ENCODE measurements at places on chromosomes 1 and 21.
A peak's percentile ranks its signal among the peaks of the same experiment; 100 is the strongest.

DNA sequence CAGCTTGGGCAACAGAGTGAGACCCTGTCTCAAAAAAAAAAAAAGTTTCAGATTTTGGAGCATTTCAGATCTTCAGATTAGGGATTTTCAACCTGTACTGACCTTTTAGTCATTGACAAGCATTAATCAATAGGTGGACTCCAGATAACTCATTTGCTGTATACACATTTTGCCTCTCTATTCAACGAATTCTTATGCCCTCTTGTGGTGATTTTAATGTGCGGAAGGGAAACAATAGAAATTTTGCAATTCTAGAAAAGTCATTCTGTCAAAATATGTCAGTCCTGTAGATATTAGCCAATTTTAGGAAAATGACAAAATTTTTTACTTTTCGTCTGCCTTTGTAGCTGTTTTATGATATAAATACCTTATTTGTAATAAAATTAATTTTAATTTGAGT lies 11.6 kb upstream of the OR2G2 start:
- H3K4me3 ChIP-seq = no peak overlapping the region
- peaks cover 16% of the 10 kb centered on the region for H3K27me3 ChIP-seq
- no peaks in the 10 kb centered on the region for H3K36me3 ChIP-seq
- no peaks in the 10 kb centered on the region for H3K4me1 ChIP-seq
- H3K27ac ChIP-seq = no peak overlapping the region

- peak; percentile 42 for DNase-seq
- peaks cover 23% of the 10 kb centered on the region for H3K4me1 ChIP-seq
- H3K4me3 ChIP-seq = peak overlapping the region; percentile 13
- H3K36me3 ChIP-seq = peaks cover 19% of the 10 kb centered on the region
- no peaks in the 10 kb centered on the region for H3K27me3 ChIP-seq
Measured at GRCh38 chr1:227729881-227730629, 5.0 kb downstream of the JMJD4 start.

GRCh38 chr1:45328680-45329079 lies 2.0 kb downstream of the HPDL start:
- no peak overlapping the region for H3K27ac ChIP-seq
- no peaks in the 10 kb centered on the region for H3K27me3 ChIP-seq
- DNase-seq = no peak
- peaks cover 10% of the 10 kb centered on the region for H3K36me3 ChIP-seq
- no peaks in the 10 kb centered on the region for H3K4me1 ChIP-seq

GRCh38 chr1:42747125-42747524 lies 7.1 kb upstream of the CLDN19 start:
- peak; percentile 37 for DNase-seq
- no peaks in the 10 kb centered on the region for H3K27me3 ChIP-seq
- H3K27ac ChIP-seq = no peak overlapping the region
- H3K4me3 ChIP-seq = no peak overlapping the region
- H3K36me3 ChIP-seq = peaks cover 17% of the 10 kb centered on the region
- H3K4me1 ChIP-seq = no peaks in the 10 kb centered on the region

- H3K36me3 ChIP-seq = no peaks in the 10 kb centered on the region
- no peak overlapping the region for H3K4me3 ChIP-seq
- H3K27ac ChIP-seq = no peak overlapping the region
Measured at GRCh38 chr1:12127206-12127810, 39.5 kb upstream of the TNFRSF1B start.

- no peak overlapping the region for H3K4me3 ChIP-seq
- H3K36me3 ChIP-seq = peaks cover 14% of the 10 kb centered on the region
- no peak for DNase-seq
Measured at GRCh38 chr1:113786069-113786468, 26.2 kb downstream of the RSBN1 start.

GRCh38 chr1:78721136-78721535 lies 71.5 kb downstream of the IFI44 start:
- no peaks in the 10 kb centered on the region for H3K36me3 ChIP-seq
- H3K4me1 ChIP-seq = no peaks in the 10 kb centered on the region
- DNase-seq = no peak

DNA sequence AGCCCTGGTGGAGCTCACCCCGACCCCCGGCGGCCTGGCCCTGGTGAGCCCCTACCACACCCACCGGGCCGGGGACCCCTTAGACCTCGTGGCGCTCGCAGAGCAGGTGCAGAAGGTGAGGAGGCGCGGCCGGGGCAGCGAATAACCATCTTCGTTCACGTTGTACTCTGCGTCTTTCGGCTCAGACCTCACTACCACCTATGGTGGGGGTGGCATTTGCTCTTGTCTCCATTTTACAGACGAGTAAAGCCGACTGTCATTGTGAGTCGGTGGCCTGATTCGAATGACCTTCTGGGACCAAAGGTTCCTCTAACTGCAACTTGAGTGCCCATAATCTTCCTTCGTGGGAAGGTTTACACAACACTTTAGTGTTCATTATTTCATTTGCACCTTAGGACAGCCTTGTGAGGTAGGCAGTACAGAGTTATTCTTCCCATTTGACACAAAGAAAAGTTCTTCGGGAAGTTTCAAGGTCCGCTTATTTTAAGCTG lies 506 bp downstream of the C1orf50 start:
- H3K4me1 ChIP-seq = peaks cover 18% of the 10 kb centered on the region
- no peak overlapping the region for H3K4me3 ChIP-seq
- peak overlapping the region; percentile 94 for H3K27ac ChIP-seq
- peaks cover 15% of the 10 kb centered on the region for H3K36me3 ChIP-seq
- no peak for DNase-seq

DNA sequence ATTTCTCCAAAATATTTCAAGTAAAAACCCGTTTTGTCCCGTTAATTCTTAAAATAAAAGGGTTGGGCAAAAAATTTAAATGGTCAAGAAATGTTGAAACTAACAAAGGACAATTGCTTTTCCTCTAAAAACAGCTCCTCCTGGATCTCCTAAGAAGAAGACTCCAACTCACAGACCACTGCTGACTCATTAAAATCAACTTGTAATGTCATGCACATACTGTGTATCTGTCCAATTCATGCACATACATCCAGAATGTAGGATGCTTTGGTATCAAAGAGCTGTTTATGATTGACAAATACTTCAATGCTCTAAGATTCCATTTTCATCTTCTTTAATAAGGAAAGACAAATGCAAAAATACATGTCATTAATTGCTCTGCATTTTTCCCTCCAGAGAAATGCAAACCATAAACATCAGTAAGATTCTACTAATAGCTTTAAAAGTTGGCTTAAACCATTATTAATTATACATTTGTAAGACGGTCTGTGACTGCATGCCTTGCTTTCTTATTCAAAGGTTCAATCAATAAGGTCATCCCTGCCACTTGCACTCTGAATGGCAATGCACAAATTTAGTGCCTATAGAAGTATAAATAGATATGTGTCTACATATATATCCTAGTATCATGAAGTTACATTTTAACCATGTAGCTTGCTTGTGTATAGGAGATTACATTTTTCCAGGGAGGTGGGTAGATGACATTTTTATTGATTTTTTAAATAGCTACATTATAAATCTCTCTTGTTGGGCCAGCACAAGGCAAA lies 44.7 kb downstream of the PTGER3 start:
- H3K4me3 ChIP-seq = no peak overlapping the region
- H3K36me3 ChIP-seq = no peaks in the 10 kb centered on the region
- no peak for DNase-seq
- H3K4me1 ChIP-seq = no peaks in the 10 kb centered on the region
- no peak overlapping the region for H3K27ac ChIP-seq

DNA sequence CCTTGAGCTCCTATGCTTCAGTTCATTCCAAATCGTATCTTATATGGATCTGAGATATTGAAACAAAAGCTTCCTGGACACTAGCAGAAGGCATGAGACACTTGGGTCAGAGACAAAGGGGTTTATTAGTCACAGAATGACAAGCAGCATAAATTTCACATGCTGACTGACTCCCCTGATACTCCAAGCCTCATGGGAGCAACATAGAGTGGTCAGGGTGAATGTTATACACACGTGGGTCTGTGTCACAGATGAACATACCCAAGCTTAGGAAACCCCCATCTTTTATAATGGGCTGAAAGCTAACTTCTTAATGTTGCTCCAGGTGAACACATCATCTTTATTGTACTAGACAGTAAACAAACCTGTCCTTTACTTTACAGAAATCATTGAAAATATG lies 599.9 kb upstream of the RGS18 start:
- no peak for DNase-seq
- H3K36me3 ChIP-seq = no peaks in the 10 kb centered on the region
- H3K4me3 ChIP-seq = no peak overlapping the region
- no peaks in the 10 kb centered on the region for H3K4me1 ChIP-seq

GRCh38 chr1:153791648-153792253 lies 16.5 kb downstream of the SLC27A3 start:
- no peak for DNase-seq
- peaks cover 12% of the 10 kb centered on the region for H3K4me1 ChIP-seq
- H3K27ac ChIP-seq = peak overlapping the region; percentile 2
- peaks cover 17% of the 10 kb centered on the region for H3K27me3 ChIP-seq
- H3K4me3 ChIP-seq = no peak overlapping the region
- peaks cover 3% of the 10 kb centered on the region for H3K36me3 ChIP-seq

DNA sequence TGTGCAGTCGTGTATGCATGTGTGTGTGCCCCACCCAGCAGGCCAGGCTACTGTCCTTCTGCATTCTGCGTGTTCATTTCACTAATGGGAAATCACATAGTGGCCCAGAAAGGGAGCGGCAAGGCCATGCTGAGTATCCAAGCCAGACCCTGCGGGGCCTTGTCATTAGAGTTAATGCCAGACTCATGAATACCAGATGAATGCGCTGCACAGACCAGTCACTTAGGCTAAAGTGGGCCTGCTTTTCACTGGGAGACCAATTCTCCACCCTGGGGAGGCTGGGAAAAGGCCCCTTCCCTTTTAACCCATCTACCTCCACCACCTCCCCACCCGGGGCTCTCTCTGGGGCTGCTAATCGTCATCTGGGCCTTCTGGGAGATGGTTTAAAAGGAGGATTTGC lies 17.0 kb upstream of the GRIK3 start:
- H3K36me3 ChIP-seq = no peaks in the 10 kb centered on the region
- H3K4me1 ChIP-seq = no peaks in the 10 kb centered on the region
- DNase-seq = no peak
- H3K27me3 ChIP-seq = peaks cover 50% of the 10 kb centered on the region
- H3K4me3 ChIP-seq = no peak overlapping the region

GRCh38 chr1:101238031-101238628 lies 1.3 kb downstream of the S1PR1 start:
- peak overlapping the region; percentile 99 for H3K4me3 ChIP-seq
- peaks cover 64% of the 10 kb centered on the region for H3K4me1 ChIP-seq
- H3K27ac ChIP-seq = peak overlapping the region; percentile 99

DNA sequence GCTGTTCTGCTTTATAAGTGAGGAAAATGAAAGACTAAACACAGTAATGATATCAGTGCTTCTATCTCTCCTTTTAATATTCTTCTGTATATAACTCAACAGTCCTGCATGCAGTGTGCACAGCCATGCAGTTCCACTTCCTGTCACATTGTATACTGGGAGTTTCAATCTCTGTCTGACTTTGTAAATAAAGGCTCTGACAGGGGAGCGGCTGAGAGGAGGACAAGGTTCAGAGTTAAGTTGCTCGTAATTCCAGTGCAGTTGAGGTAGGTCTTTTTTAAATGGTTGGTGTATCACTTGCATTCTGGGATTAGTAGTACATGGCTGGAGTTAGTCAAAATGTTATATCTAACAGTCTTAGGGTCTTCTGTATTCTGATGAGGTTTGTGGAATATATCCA lies 264.5 kb downstream of the OLFM3 start:
- H3K36me3 ChIP-seq = no peaks in the 10 kb centered on the region
- H3K4me1 ChIP-seq = no peaks in the 10 kb centered on the region
- no peaks in the 10 kb centered on the region for H3K27me3 ChIP-seq
- H3K4me3 ChIP-seq = no peak overlapping the region
- H3K27ac ChIP-seq = no peak overlapping the region
- DNase-seq = no peak

GRCh38 chr21:46374761-46375389 lies 50.9 kb downstream of the PCNT start:
- peaks cover 12% of the 10 kb centered on the region for H3K36me3 ChIP-seq
- H3K27me3 ChIP-seq = no peaks in the 10 kb centered on the region
- no peak overlapping the region for H3K27ac ChIP-seq
- H3K4me3 ChIP-seq = no peak overlapping the region

GRCh38 chr1:39617488-39618049 lies 21.9 kb downstream of the HEYL start:
- no peak overlapping the region for H3K4me3 ChIP-seq
- no peaks in the 10 kb centered on the region for H3K36me3 ChIP-seq
- H3K27ac ChIP-seq = no peak overlapping the region
- H3K4me1 ChIP-seq = no peaks in the 10 kb centered on the region

DNA sequence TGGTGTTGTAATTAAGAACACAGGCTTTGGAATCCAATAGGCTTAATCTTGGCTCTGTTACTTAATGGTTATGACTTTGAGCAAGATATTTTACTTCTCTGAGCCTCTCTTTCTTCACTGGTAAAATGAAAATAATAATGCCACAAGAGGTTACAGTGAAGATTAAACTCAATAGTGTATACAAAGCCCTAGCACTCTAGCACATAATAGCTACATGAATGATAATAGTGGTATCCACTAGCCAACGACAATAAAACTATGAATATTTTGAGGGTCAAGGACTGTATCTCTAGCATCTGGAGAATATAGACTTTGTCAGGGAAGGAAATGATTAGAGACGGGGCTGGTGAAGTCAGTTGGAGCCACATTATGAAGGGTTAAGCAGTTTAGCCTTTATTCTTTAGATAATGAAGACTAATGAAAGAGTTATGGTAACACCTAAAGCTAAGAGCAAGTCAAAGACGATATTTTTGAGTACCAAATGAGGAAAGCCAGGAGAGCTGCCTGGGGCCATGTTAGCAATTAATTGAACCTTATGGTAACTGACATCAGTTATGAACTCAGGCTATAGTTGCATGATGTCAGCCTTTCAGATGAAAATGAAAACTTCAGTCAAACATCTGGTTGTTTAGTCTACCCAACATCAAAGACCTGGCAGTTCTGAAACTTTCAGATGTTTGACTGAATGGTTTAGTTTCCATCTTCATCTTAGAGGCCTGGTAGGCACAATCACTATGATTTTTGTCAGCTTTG lies 32.8 kb upstream of the RNF11 start:
- H3K36me3 ChIP-seq = no peaks in the 10 kb centered on the region
- H3K27me3 ChIP-seq = no peaks in the 10 kb centered on the region
- no peaks in the 10 kb centered on the region for H3K4me1 ChIP-seq
- H3K4me3 ChIP-seq = no peak overlapping the region
- H3K27ac ChIP-seq = peak overlapping the region; percentile 20

DNA sequence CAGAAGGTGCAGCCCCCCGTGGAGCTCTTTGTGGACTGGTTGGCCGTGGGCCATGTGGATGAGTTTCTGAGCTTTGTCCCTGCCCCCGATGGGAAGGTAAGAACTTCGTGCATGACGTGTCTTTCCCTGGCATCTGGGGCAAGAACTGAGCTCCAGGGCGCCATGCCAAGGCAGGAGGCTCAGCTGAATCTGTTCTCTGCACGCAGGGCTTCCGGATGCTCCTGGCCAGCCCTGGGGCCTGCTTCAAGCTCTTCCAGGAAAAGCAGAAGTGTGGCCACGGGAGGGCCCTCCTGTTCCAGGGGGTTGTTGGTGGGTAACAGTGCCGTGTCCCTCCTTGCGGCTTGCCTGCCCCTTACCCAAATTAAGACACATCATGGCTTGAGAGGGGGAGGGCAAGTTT lies 27.7 kb downstream of the PADI3 start:
- peaks cover 70% of the 10 kb centered on the region for H3K27me3 ChIP-seq
- H3K36me3 ChIP-seq = no peaks in the 10 kb centered on the region
- DNase-seq = no peak
- H3K27ac ChIP-seq = no peak overlapping the region
- no peaks in the 10 kb centered on the region for H3K4me1 ChIP-seq
